ENCODE measurements at places on chromosomes 2 and 18.

DNA sequence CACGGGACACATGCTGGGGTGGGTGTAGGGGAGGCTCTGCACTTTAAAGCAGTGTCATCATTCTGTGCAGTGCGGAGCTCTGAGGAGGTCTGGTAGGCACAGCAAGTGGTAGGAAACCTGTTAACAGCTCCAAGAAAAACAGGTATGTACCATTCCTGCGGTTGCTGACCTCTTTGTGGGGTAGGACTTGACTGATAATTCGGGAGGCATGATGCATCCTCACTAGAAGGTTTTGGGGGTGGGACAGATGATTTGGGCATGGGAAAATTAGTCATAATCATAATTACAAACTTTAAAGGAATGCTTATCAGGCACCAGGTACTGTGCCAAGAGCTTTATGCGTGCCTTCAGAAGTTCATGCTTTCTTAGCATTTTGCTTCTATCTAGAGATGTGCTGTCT lies 9.7 kb downstream of the DOK1 start:
- peak; percentile 83 for DNase-seq

DNA sequence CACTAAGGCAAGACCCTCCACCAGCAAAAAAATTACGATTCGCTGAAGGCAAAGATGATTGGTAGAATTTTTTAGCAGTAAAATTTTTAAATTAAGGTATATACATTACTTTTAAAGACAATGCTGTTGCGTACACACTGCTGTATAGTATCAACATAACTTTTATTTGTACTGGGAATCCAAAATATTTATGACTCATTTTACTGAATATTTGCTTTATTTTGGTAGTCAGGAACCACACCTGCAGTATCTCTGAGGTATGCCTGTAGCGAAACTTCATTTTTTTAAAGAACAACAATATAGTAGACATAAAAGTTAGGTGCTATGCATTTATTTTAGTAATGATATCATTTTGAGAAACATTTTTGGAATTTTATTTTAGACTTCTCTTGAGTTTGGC lies 57.8 kb downstream of the GALNT1 start:
- no peak for DNase-seq

- no peak for DNase-seq
Measured at GRCh38 chr18:36564841-36565240, 264.0 kb downstream of the TPGS2 start.

DNA sequence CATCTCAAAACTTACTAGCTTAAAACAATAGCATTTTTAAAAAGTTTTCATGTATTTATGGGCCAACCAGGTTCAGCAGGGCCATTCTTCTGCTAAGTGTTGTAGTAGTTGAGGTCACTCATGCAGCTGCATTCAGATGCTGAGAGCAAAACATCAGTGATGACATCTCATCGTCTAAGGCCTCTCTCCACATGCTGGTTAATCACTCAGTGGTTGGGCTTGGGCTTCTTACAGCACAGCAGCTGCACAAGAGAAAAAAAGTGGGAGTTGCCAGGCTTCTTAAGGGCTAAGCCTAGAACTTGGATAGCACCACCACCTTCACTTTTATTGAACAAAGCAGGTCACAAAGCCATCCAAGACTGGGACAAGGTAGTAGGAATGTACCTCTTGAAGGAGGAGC lies 190.3 kb downstream of the IRS1 start:
- DNase-seq = peak; percentile 40

- DNase-seq = no peak
Measured at GRCh38 chr2:121398853-121399252, 113.9 kb upstream of the TFCP2L1 start.

DNA sequence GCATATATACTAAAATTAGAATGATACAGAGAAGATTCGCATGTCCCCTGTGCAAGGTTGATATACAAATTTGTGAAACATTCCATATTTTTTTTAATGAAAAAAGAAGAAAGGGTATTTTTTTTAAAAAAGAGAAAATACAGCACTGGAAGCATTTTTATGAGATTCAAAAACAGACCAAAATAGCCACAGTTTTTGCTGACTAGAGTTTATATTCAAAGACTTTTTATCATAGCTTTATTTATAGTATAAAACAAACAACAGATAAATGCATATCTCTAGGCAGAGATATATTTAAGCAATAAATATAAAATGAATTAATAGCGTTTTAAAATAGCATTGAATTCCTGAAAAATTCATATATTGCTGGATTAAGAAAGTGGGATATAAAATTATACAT lies 436.5 kb upstream of the ACVR2A start:
- DNase-seq = no peak
